ENCODE measurements at places on chromosomes 12 and 14.

DNA sequence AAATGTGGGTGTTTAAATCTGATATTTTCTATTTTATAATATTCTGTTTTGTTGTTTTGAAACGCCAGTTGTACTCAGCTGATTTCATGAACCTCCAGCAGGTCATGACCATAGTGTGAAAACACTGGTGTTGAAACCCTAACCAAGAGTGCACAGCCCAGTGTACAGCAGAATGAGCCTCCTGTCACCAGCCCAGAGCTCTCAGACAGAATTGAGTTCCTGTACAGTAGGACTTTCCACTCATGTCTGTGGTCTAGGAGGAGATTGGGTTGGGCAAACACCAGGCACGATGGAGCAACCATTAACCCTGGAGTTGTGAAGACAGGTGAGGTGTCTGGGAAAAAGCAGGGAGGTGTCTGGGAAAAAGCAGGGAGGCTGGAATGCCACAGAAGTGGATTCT is 908.8 kb downstream of the VRK1 start:
- no peak for DNase-seq

DNA sequence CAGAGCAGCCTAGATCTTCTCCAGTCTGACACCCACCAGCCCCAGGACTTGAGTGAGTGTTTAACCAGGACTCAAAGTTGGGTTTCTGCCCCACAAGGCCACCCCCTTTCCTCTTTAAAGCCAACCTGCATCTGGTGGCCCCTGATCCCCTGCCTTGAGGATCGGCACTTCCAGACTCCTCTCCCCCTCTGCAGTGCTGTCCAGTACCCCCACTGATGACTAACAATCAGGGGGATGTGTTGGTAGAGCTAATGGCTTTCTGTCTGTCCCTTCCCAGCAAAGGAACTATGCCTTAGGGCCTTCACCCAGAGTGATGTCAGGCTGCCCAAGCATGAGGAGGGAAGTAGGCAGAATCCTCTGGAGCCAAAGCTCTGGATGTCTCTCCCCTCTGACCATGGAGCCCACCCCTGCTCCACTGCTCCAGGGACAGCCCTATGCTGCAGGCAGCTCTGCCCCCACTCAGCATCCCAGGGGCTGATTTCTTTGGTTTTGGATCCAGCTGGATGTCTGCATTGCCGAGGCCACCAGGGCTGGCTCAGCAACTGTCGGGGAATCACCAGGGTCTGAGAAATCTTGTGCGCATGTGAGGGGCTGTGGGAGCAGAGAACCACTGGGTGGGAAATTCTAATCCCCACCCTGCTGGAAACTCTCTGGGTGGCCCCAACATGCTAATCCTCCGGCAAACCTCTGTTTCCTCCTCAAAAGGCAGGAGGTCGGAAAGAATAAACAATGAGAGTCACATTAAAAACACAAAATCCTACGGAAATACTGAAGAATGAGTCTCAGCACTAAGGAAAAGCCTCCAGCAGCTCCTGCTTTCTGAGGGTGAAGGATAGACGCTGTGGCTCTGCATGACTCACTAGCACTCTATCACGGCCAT is 42.9 kb downstream of the DAD1 start:
- DNase-seq, result no peak

- DNase-seq, result no peak
Observed at GRCh38 chr12:127480775-127481314, 786.1 kb upstream of the TMEM132C start.

DNA sequence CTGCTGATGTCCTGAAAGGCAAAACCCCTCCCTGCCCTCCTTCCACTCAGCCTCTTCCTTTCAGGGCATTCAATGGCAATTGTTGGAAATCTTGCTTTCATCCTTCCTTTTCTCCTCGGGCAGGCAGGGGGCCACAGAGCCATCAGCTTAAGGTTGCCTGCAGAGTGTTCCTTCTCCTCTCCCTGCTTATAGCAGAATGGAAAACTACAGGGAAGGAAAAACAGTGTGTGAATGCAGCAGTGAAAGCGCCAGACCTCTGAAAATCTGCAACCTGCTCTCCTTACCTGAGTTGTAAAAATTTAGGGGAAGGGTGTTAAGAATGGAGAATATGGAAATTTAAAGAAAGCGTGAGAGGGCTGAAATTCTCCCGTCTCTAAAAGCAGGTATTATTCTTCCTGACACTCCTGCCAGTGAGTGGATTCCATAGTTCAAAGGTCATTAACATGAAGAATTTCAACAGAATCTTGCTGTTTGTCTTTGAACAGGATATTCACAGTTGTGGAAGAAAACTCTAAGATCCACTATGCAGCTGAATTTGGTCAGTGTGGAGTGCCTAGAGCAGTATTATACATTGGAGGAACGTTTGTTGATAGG is 348.8 kb downstream of the KCNH5 start:
- DNase-seq, result no peak
